ENCODE measurements at places on chromosomes 5 and 9.

DNA sequence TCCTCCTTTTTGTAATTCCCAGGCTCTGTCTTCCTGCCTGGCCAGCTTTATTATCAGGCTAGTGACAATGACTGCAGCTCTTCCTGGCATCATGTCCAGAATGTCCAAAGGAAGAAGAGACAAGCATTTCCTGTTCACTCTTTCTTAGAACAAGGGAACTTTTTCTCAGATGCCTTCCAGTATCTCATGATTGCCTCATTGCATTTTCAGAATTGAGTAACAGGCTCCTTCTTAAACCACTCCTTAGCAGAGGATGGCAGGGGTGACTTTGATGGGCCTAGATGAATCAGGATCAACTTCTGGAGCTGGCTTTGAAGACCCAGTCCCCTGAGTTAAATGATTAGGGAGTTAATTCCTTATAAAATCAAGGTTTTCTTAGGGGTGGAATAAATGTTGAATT lies 92.9 kb upstream of the RASGRF2 start:
- DNase-seq = no peak

DNA sequence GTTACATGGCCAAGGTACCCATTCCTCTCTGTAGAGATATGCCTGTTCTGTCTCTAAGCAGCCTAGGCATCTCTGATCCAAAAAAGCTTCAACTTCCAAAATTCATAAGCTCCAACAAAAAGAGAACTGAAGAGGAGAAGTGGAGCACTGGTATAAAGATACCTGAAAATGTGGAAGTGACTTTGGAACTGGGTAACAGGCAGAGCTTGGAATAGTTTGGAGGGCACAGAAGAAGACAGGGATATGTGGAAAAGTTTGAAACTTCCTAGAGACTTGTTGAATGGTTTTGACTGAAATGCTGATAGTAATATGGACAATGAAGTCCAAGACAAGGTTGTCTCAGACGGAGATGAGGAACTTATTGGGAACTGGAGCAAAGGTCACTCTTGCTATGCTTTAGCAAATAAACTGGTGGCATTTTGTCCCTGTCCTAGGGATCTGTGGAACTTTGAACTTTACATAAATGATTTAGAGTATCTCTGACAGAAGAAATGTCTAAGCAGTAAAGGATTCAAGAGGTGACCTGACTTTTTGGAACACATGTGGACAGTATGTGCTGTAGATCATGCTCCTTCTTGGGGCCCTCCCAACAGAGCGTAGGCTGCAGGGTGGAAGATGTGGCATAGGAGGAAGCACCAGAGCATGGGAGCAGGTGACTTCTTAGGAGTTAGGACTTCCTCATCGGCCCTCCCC lies 162.2 kb upstream of the TRIM32 start:
- no peak for DNase-seq

DNA sequence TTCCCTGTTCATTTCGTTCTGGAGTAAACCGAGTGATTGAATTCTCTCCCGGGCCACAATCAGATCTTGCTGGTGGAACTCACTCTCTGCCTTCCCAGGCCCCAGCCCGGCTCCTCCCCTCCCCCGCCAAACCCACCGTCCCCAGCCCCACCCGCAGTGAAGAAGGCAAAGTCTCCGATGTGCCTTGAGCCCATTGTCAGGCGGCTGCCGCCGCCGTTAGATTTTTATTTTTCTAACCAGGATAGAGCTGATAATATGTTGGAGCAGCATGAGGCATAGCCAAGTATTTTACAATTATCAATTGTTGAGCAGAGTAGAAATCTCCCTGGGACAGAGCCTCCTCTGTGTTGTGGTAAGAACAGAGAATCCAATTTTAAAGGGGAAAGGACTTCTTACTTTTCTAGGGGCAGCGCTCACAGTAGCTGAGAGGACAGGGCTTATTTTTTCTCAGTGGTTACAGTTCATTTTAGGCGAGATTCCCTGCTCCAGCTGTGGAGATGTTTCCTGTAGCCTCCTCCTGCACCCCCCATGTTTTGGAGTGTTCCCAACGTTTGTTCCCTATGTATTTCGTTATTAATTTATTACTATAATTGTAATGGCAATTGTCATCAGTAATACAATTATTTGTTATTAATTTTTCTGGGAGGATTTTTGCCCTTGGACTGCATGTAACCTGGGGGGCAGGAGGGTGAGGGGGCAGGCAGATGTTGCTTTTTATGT lies 1.3 kb downstream of the PSAT1 start:
- no peak for DNase-seq

DNA sequence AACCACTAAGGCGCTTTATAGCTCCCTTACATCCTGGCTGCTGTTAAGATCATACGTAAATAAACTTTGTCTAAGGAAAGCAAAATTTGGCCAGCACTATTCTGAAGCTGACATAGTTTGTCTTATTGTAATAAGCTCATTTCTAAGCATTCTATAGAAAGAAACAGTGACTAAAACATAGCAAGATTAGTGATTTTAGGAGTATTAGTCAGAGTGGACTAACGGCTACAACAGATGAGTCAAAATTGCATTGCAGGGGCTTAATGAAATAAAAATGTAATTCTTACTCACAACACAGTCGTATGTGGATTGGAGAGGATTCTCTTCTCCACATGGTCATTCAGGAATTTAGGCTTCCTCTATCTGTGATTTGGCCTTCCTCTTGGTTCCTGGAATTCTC lies 347.6 kb downstream of the GADD45G start:
- DNase-seq = no peak

GRCh38 chr5:60101573-60101972 lies 208.0 kb upstream of the PDE4D start:
- no peak for DNase-seq

GRCh38 chr9:127285965-127286364 lies 21.4 kb downstream of the GARNL3 start:
- no peak for DNase-seq

DNA sequence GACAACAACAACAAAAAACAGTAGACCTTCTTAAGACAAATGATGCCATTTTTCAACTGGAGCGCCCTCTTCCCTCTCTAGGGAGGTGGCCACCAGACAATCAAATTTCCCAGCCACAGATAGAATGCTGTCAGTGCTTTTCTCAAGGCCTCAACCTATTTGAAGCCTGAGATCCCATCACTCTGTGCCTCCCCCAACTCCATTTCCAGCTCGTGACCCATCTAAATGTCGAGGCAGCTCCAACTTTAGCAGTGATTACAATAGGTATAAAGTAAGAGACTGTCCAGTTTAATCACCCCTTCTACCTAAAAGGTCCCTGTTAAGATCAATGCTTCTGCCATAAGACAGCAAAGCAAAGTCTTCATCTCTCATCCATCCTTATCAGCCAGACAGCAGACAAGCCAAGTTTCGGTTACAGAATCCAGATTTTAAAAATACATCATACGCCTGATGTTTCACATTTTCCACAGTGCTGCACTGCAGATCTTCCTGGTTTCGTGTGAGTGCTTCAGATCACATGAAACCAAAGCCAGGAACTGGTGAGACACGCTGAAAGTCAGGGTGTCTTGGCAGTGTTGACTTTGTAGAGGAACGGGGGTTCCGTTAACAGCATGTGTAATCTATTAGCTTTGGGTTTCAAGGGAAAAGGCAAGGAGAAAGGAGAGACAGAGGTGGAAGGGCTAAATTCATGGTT lies 447.8 kb downstream of the ENC1 start:
- DNase-seq = no peak

- DNase-seq = no peak
These were observed 62.3 kb downstream of the RGS3 start for GRCh38 chr9:113525831-113526230.

GRCh38 chr5:133957591-133957990 lies 10.8 kb downstream of the C5orf15 start:
- DNase-seq = no peak

GRCh38 chr5:168302785-168303184 lies 11.3 kb downstream of the WWC1 start:
- no peak for DNase-seq

GRCh38 chr5:167750586-167750985 lies 540.9 kb upstream of the WWC1 start:
- DNase-seq = no peak

- no peak for DNase-seq
These were observed 25.1 kb upstream of the PPP2CA start for GRCh38 chr5:134250949-134251348.
